Fibroblast of pulmonary artery (primary cell): ENCODE measurements at places on chromosomes 3 and 15.
A peak's percentile ranks its signal among the peaks of the same experiment; 100 is the strongest.

GRCh38 chr3:45915518-45916231, 27.6 kb upstream of the CXCR6 start:
- DNase-seq, result peak; percentile 65

- no peak for DNase-seq
These were observed 290.3 kb downstream of the ZBTB20 start for GRCh38 chr3:114856835-114857234.

DNA sequence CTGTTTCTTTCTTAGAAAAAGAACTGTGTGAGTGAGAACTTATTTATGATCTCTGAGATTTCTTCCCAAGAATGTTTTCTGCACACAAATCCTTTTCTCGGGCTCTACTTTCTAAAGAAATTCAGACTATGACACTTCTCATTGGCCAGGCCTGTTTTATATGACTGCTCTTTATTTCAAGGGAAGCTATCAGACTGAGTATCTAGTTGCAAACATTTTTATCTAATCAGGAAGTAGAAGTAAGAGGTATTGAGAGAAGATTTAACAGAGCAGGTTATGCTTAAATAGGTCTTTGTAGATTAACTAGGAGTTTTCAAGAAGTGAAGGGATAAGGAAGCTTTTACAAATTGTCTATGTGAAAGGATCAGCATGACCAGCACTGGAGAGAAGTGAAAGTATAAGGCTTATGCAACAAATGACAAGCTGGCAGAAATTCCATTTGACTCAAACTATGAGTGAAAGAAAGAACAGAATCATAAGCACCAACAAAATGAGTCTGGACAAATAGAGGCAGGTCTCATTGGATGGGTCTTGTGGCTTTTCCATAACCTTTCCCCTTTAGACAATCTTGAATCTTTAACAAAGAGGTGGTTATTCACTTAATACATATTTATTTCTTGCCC, 71.9 kb upstream of the CHL1 start:
- DNase-seq, result no peak

GRCh38 chr3:179652447-179653095, at the start of gene USP13:
TSS of gene USP13 (plus strand) at chr3:179653040. CDS start at chr3:179653226, 186 bp downstream.
- DNase-seq, result peak; percentile 86

DNA sequence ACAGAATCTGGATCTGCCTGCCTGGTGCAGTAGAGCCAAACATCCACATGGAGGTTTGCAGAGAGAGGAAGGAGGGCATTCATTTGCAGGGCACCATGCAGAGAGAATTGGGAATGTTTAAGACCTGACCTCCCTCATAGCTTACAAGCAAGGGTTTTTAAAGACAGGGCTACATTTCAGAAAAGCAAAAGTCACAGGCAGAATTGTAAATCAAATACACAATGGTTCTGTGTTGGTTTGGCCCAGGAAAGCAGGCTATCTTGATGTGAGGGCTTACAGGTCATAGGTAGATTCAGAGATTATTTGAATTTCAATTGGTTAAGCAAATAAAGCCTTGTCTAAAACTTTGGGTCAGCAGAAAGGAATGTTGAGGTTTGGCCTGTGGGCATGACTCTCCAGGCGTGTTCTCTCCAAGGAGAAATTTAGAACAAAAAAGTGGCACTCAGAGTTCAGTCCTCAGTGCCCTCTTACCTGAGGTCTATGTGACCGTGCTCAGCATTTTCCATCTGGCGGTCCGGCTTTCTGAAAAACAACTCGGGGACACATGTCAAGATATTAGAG, 91.5 kb downstream of the CD47 start:
- no peak for DNase-seq

DNA sequence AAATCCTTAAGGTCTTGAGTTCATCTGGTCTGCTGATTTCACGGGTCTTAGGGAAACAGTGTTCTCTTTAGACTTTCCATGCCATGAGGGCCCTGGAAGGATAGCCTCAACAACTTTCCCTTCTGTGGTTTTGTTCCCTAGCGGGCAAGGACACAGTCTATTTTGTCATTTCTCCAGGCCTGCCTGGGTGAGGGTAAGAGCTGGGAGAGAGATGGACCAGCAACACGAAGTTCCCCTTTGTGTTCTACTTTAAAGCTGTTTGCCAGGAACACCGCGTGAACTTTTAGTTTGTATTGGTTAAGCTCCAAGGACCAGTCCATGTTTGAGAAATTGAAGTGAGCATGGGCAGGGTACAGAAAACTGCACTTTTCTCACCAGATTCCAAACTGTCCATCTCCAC, 20.9 kb downstream of the ST3GAL6 start:
- no peak for DNase-seq
